ENCODE measurements at places on chromosomes 7 and 10.

DNA sequence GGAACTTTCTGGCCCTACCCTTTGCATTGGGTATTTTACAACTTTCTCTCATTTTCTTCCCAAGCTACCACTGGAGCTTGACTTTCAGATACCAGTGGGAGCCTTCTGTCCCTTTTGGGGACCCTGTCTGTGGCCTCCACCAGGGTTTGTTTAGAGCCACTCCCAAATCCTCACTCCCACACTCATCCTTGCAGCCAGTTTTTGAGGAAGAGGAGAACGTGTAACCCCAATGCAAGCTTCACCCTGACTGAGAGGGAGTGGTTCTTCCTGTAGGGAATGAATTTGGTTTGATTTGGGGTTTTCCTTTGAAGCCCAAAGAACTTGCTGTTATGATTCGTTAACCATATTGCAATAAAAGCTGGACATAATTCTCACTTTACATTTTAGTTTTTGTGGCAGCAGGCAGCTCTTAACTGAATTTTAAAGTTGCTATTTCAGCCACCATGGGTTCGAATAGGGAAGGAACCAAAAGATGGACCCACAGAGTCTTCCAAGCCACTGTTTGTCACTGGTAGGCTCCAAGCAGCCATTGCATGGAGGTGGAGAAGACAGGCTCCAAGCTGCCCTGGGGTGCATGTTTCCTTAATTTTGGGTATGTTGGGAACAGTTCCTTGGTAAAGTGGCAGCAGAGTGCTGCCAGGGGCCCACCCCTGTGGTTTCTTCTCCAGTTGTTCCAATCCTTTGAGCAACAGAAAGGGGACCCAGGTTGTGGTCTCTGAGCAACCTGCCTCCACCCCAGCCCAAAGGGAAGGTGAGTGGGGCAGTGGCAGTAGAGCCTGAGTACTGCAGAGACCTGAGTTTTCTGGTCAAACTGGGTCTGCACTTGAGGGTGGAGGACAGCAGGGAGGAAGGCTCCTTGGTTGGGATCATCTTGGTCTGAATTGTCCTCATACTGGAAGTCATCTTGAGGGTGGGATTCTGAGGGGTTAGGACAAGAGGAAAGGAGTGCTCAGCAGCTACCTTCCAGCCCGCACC is 5.1 kb downstream of the EVX1 start:
- DNase-seq = no peak

DNA sequence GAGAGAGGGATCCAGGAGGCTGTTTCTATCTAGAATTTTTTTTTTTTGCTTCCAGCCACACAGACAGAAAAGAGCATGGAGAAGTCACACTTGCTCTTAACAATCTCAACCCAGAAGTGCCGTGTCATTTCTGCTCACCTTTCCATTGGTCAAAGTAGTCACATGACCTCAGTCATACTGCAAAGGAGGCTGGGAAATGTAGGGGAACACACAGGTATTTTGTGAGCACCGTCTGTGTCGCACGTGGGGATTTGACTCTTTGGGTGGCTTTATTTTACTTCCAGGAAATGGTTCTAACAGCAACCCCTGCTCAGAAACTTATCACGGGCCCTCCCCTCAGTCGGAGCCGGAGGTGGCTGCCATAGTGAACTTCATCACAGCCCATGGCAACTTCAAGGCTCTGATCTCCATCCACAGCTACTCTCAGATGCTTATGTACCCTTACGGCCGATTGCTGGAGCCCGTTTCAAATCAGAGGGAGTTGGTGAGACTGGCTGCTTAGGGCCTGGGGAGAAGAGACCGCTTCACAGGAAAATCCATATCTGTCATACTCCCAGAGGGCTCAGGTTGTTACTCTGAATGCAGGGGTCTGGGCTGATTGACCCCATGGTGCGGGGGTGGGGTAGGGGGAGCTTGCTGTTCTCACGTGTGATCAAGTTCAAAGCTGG is 13.1 kb upstream of the CPA1 start:
- DNase-seq = no peak

DNA sequence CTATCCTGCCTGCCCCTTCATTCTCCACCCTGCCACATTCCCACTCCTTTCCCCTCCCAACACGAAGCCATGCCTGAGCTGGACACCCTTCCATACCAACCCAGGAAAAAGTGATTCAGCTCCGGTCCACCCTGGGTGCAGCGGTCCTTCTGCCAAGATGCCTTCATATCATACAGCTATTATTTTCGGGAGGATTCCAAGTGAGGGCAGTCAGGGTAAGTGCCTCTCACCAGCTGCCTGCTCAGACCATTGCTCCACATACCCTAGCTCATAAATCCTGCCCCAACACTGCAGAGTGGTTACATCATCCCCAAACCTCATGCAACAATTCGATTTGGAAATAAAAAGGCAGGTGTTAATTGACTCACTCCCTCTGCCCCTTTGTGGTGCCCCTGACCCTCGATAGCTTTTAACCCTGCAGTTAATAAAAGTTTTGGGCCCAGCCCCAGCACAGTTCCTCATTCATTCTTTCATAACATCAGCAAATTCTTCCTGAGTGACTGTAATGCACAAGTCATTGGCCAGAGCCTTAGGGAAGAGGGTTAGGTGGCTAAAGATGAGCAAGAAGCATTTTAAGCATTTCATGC is 42.6 kb downstream of the ZNF503 start:
- no peak for DNase-seq

DNA sequence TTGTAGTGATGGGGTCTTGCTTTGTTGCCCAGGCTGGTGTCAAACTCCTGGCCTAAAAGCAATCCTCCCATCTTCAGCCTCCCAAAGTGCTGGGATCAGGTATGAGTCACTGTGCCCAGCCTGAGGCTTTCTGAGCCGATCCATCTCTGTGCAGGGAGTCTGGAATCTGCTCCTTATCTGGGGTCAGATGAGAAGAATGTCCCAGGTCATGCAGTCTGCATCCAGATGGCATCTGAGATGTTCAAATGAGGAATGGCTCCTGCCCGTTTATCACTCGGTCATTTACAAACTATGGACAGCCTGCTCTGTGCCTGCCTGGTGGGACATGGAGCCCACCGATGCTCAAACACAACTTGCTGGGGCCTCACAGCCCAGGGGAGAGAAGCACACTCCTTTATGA is 11.1 kb upstream of the SLC18A3 start:
- no peak for DNase-seq

DNA sequence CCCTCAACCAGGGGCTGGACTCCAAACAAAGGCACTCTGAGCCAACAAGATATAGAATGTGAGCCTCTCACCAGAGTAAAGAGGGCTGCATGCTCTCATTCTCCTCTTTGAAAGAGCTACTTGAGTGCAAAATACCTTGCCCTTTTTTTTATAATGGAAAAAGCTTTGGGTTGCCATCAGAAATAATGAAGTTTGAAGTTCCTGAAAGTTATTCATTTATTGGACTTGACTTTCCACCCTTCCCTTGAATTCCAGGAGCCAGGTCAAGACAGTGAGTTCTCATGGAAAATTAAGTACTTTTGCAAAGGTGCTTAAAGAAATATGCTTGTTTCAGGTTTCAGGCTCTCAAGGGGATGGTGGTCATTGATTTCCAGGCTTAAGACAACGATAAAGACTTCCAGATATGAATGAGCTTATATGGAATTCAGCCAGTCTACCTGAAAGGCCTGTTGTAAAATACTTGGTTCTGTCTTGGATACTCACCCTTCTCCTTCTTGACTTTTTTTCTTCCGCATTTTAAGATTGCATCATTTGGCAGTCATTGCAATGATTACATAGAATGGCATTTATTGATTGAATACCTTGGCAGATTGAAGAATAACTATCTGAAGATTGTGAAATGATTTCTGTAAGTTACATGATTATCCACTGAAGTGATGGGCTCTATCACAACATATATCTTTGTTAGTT is 696.4 kb downstream of the INHBA start:
- DNase-seq = no peak

- no peak for DNase-seq
Observed at GRCh38 chr10:85047170-85047834, 718.9 kb downstream of the CCSER2 start.

GRCh38 chr7:19814776-19815175 is 41.4 kb upstream of the TMEM196 start:
- no peak for DNase-seq

- DNase-seq = no peak
Observed at GRCh38 chr10:101305320-101306241, 48.4 kb upstream of the BTRC start.

- DNase-seq = no peak
Observed at GRCh38 chr10:12531305-12532220, 182.2 kb downstream of the CAMK1D start.

- no peak for DNase-seq
Observed at GRCh38 chr10:48836605-48837004, 103.0 kb downstream of the LRRC18 start.

Measured in SK-MEL-5 (cell line).